ENCODE measurements at places on chromosomes 16 and 17.
A peak's percentile ranks its signal among the peaks of the same experiment; 100 is the strongest.

GRCh38 chr17:20852239-20852989 lies 190.4 kb downstream of the USP22 start:
- peak; percentile 2 for DNase-seq

GRCh38 chr16:83990492-83990891 lies 22.4 kb downstream of the NECAB2 start:
- no peak for DNase-seq

GRCh38 chr17:78127239-78127887 lies 1.2 kb downstream of the TMC6 start:
- DNase-seq = no peak

DNA sequence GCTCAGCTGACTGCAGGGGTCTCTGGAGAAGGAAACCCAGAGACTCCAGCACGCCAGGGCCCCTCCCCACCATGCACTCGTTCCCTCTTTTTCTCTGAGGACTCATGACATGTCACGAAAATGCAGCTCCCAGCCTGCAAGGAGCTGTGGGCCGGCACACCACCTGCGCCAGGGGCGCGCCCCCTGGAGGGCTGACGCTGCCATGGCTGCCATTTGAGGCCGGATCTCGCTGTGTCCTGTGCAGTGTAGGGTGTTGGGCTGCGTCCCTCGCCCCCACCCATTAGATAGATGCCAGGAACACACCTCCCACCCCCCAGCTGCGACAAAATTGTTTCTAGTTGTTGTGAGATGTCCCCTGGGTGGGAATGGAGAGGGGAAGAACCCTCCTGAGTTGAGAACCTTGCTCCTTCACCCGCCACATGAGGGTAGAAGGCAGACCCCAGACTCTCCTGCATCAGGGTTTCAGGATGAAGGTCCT lies 8.2 kb downstream of the SYNGR2 start:
- no peak for DNase-seq

DNA sequence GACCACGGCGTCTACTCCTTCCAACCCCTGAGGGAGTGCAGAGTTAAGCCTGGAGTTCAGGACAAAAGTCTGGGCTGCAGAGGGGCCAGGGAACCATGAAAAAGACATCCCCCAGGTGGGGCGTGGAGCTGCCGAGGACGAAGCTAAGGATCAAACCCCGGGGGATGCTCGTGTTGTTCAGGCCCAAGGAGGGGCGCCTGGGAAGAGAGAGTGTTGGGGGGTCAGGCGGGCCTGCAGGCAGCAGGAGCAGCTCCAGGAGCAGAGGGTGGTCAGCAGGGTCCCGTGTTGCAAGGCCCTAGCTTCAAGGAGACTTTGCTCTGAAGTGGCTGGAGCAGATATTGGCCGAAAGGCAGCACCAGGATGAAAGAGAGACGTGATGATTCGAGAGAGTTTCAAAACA lies 26.7 kb downstream of the NECAB2 start:
- no peak for DNase-seq

DNA sequence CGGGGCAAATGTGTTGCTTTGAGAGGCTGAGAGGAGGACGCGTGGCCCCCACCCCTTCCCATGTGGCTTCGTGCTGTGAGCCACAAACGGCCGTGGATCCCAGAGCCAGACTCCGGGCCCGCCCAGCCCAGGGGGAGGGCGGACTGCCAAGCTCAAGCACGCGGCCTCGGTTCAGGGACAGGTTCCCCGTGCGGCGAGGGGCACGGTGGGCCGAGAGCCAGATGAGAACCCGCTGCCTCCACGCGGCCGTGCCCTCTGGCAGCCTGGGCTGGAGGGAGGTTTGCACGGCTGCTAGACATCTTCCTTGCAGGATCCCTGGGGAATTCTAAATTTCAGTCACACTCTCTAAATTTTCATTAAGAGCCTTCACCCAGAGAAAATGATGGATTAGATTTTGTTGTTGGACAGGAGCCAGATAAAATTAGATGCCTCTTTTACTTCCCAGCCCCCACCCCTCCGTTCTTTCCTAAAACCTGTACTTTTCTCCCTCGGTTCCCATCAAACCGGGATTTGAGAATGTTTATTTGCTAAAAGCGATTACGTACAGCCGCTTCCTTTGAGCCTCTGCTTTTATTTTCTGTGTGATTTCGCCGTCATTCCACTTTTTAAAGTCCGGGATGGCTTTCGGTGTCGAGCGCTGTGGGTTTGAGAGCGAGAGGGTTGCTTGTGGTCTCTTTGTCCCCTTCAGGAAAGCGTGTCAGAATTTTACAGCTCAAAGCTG lies 25.0 kb upstream of the GNG13 start:
- DNase-seq = no peak

DNA sequence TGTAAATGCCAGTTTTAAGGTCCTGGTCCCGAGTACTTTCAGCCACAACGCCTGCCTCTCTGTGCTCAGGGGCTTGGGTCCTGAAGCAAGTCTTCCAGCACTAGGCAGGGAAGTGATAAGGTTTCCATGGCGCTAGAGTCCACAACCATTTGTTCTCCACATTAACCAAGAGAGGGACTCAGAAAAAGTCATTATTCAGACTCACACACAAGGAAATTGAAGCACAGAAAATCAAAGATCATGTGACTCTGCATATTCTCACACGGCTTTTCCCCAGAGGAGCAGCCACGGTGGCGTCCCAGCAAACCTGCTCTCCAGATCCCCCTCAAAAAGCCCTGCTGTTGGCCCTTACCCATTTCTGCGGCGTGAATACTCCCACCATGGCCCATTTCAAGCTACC lies 9.7 kb downstream of the ENPP7 start:
- no peak for DNase-seq

- peak; percentile 35 for DNase-seq
Observed at GRCh38 chr17:10198509-10199249, at the start of gene GAS7. GAS7 (minus strand) TSS chr17:10198606.
